ENCODE measurements at places on chromosomes 7 and 10.

- DNase-seq, result no peak
Measured at GRCh38 chr7:41274179-41274578, 428.7 kb downstream of the INHBA start.

- DNase-seq, result no peak
Measured at GRCh38 chr10:18875477-18875876, 173.1 kb upstream of the MALRD1 start.

DNA sequence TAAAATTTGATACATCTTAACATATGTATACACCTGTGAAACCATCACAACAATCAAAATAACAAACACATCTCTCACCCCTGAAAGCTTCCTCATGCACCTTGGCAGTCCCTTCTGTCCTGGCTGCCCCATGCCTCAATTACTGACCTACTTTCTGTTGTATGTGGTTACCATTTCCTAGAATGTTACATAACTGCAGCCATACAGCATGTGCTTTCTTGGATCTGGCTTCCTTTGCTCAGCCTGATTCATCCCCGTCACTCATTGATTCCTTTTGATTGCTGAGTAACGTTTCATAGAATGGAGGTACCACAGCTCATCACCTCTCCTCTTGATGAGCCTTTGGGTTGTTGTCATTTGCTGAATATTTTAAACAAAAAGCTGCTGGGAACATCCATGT is 165.3 kb downstream of the CELF2 start:
- no peak for DNase-seq

DNA sequence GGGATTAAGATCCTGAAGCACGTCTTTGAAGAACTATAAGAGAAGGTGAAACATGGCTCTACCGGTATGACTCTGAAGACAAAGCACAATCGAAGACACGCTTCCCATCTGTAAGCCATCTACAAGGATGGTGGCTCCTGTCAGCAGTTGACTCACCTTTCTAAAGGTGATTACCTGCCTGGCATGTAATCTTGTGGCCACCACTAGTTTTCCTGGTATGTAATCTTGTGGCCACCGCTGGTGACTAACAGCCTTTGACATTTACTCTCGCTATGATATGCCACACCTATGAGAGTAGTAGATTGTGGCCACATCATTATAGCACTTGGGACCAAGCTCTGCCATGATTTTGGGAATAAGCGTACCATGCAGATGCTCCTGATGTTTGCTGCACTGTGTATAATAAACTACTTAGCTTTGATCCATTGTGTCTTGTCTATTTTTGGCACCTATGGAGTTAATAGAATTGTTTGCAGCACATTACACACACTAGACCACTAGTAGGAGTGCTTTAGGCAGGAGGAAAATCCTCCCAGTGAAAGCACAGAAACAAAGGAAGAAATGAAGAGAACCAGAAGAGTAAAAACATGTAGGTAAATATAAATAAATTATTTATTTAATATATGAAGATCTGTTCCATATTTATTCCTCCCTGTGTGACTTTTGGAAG is 59.8 kb downstream of the VAX1 start:
- DNase-seq, result no peak

GRCh38 chr10:22801785-22802184 is 87.4 kb upstream of the PIP4K2A start:
- DNase-seq, result no peak

GRCh38 chr7:82247814-82248433 is 195.7 kb downstream of the CACNA2D1 start:
- DNase-seq, result no peak

DNA sequence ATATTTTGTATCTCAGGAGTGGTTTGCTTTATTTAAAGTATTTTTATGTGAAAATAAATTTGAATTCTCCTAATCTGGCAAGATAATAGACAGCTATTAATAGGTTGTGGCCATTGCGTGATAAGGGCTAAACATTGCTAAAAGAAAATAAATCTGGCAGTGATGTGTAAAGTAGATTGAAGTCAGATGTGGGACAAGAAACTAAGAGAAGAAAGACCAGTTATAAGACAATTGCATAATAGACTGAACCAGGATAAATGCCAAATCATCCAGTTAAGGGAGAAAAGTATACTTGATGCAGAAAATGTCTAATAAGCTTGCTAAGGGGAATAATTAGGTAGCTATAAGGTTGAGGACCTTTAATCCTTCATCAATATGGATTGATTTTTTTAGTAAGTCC is 197.5 kb upstream of the CSTF2T start:
- DNase-seq, result no peak

- no peak for DNase-seq
Measured at GRCh38 chr10:13712476-13712836, 125.7 kb downstream of the PRPF18 start.

DNA sequence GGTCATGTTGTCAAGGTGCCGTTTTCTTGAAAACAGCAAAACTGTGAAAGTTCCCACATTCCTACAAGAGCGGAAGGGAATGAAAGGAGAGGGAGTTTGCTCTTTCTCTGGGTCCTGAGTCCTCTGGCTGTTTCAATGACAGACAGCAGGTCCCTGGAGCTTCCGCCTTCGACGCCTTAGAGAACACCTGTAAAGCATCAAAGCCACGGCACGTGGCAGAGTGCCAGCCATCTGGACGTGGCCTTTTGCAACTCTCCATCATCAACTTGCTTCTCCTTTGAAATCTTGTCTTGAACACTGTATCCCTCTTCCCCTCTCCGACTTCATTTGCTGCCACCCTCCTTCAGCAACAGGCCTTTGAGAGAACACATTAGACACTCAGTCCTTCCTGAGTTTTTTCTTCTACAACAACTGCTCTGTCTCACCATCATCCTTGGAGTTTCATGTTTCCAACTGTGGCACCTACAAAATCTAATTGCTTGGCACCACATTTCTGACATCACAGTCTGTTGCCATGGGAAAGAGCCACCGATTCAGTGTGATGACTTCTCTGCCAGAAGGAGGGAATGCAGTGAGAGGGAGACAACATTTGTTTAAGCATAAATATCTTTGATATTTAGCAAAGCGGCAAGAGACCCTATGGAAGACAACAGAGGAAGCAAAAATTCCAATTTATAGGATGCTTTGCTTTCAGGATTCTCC is 204.9 kb upstream of the PTER start:
- DNase-seq, result no peak

DNA sequence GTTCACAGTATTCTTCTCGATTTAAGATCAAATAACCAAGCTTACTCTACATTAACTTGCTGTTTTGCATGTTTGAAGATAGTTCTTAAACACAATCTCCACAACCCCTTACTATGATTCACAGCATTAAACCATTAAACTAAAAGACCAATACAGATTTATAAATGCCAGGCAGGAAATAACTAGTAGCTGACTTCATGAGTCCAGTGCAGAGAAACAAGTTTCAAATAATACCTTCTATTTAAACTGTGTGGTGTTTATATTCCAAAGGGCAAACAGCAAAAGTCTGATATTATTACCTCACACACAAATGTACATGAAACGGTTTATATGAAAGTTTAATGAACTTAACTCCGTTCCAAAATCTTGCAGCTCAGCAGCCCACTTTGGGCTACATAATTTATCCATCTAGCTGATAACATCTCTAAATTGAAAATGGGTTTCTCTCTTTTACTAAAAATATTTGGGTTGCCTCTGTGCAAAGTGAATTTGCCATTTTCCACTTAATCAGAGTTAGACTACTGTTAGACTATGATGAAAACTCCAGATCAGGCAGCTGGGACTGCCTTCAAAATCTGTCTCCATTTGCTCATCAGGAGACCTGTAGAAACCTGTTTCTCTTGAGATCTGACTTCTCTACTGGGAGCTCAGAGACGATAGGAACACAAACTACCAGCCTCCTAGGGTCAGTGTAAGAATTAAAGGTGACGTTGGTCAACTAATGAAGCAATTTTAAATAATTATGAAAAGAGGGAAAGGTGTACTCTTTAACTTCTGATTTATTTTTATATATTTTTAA is 287.3 kb downstream of the FZD1 start:
- no peak for DNase-seq

- no peak for DNase-seq
Measured at GRCh38 chr7:106812027-106812643, 52.9 kb upstream of the PIK3CG start.

GRCh38 chr7:24343614-24344013 is 59.6 kb downstream of the NPY start:
- no peak for DNase-seq

- DNase-seq, result no peak
Measured at GRCh38 chr7:2065528-2065927, 167.2 kb downstream of the MAD1L1 start.

- no peak for DNase-seq
Measured at GRCh38 chr10:117462424-117462792, 80.1 kb upstream of the EMX2 start.

DNA sequence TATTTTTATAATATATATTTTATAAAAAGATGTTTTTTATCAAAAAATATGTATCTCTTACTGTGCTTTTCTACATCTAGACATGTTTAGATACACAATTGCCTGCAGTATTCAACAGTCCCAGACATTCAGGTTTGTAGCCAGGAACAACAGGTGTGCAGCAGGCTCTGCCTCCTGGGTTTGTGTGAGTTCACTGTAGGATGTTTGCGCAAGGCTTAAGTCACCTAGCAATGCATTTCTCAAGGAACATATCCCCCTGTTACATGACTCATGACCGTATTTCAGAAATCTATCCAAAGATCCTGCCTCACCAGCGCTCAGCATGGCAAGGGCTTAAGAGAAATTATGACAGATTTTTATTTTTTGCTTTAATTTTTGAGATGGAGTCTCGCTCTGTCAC is 41.5 kb downstream of the PITRM1 start:
- DNase-seq, result no peak

DNA sequence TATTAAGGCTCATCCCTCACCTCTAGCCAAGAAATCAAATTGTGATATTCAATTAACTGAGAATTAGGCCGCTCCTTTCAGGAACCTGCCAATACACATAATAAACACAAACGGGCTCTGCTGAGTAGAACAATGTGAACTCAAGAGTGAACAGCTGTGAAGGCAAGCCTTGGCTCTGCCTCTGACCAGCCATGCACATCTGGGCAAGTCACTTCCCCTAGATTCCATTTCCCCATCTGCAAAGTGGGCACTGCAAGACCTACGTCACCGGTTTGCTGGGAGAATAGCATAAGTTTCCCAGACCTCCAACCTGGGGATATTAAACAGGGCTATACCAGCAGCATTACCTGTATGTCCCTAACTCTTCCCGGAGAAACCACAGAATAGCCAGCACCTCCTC is 355.2 kb downstream of the TNS3 start:
- DNase-seq, result no peak
